ENCODE measurements at places on chromosomes 3 and 15.

- DNase-seq, result no peak
Measured at GRCh38 chr3:119632216-119632615, 28.2 kb downstream of the POPDC2 start.

DNA sequence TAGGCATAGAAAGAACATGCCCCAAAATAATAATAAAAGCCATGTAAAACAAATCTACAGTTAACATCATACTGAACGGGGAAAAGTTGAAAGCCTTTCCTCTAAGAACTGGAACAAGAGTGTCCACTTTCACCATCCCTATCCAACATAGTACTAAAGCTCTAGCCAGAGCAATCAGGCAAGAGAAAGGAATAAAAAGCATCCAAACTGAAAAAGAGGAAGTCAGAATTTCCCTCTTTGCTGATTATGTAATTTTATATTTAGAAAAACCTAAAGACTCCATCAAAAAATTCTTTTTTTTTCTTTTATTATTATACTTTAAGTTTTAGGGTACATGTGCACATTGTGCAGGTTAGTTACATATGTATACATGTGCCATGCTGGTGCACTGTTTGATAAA is 661.6 kb upstream of the CBLB start:
- no peak for DNase-seq

- no peak for DNase-seq
Measured at GRCh38 chr15:94792196-94792595, 560.8 kb downstream of the MCTP2 start.

GRCh38 chr3:23304424-23304823 is 101.3 kb downstream of the UBE2E2 start:
- no peak for DNase-seq

DNA sequence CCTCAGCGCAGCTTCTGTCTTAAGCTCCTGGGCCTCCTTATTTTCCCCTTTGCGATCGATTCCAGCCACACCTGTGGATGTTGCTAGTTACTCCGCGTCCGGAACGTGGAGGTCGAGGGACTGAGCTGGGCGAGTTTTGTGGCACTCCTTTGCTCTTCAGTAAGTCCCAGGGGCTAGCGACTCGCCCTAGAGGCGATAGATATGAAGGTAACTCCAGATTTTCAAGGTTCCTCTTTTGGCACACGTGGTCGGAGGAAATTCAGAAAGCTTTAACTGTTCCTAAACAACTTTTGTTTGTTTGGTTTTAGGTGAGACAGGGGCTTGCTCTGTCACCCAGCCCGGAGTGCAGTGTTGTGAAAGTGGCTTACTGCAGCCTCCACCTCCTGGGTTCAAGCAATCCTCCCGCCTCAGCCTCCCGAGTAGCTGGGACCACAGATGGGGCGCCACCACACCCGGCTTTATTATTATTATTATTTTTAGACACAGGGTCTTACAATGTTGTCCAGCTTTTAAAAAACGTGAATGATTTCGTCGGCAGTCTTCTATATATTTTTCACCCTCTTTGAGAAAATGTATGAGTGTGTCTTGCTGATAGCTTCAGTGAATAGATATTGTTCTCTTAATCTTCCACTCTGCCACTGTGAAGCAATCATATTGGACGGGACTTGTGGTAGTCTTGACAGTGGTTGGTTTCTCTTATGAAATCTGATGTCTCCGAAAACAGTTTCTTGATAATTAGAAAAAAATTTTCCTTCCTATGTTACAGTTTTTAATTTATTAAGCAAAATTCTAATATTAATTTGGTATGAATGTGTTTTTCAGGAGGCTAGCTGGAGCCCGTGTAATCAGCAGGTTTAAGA is 785 bp downstream of the MFSD1 start:
- no peak for DNase-seq

- DNase-seq, result no peak
Measured at GRCh38 chr3:9088441-9089353, 125.4 kb upstream of the RAD18 start.
